Brain pericyte (primary cell): ENCODE measurements at places on chromosomes 13 and 19.

DNA sequence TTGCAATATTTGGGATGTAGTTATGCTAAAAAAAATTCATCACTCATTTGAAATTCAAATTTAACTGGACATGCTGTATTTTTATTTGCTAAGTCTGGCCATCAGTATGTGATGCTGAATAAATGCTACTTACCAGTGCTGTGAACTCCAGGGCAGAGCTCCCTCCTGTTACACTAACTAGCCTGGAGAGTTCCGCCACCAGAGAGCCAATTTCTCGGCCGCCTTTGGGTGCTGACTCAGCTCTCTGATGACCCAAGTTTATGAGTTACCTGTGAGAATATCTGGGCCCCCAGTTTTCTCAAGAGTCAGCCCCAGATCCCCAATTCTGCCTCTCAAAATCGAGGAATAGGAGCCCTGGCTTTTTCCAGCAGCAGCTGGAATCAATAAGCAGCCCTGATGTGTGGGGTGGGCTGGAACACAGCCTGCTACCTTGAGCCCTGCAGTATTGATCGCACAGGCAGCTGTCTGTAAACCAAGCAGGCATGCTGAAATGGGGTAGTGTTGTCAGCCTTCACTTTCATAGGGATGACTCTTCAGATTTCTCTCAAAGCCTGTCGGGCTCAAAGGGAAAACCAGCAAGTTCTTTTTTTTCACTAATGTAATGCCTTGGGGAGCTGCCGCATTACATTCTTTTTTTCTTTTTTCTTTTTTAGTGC is 113.7 kb downstream of the DNAJC15 start:
- no peak for DNase-seq

GRCh38 chr13:75993823-75994222 is 357.7 kb downstream of the LMO7 start:
- no peak for DNase-seq

GRCh38 chr19:54255105-54255775 is 1.8 kb downstream of the LILRB5 start:
- no peak for DNase-seq

DNA sequence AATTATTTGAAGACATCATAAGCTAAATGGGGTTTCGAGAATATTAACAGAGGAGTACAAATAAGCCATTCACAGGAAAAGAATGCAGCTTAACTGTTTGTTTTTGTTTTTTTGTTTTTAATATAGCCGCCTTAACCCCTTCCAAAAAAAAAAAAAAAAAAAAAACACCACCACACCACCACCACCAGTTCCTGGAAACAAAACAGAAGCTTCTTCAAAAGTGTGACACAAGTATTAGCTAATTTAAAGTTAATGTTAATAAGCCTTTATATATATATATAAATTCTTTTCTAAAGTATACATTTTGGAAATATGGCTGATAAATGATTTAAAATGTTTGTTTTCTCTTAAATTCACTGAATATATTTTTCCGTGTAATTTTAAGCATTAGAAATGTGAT is 1.4 kb downstream of the RAP2A start:
- no peak for DNase-seq
